ENCODE measurements at places on chromosomes 3 and 15. TPM values are rescaled to one million over a fixed set of nuclear protein-coding genes. Genes with fewer than 3 reads are reported as not detected.

- no peaks in the 10 kb centered on the region for H3K4me1 ChIP-seq
- no peak for DNase-seq
- no peak overlapping the region for H3K27ac ChIP-seq
- H3K4me3 ChIP-seq: no peak overlapping the region
These were observed 5.4 kb downstream of the ZBTB47 start for GRCh38 chr3:42658771-42659390.

DNA sequence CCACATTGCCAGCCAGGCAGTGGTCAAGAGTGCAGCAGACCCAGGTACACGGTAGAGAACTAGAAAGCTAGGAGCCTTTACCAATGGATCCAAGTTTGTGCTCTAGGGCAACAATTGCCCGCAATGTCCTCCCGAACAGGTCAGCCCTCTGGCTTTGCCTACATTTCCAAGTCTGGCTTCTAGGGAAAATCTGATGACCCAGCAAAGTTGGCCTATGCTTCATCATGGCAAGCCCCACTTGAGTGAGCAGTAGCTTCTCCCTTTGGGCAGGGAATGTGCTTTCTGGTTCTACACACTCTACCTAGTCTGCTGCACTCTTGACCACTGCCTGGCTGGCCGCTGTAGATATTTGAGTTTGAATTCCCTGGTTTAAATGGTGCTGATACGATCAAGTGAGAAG lies 361.6 kb upstream of the NR2F2 start:
- H3K4me1 ChIP-seq: no peaks in the 10 kb centered on the region
- no peak overlapping the region for H3K4me3 ChIP-seq
- H3K36me3 ChIP-seq: no peaks in the 10 kb centered on the region
- DNase-seq: no peak

DNASE1L3 gene
- total RNA-seq: 0.39 TPM

DNA sequence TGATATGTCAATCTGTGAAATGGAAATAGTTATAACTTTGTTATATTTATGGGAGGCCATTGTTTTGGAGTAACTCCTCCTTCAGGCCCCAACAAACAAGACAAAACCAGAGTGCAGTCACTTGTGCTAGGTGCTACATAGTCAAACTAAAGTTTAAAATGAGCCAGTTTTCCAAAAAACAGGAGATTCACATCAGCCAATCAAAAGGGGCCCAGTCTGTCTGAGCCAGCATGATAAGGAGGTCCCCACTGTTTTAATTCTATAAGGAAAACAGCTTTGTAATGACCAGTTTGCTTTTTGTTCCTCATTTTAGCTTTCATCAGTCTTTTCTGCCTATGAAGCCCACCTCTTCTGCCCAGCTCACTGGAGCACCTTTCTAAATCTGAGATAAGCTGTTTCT lies 94.7 kb upstream of the SLC7A14 start:
- no peak overlapping the region for H3K4me3 ChIP-seq
- no peaks in the 10 kb centered on the region for H3K36me3 ChIP-seq
- no peaks in the 10 kb centered on the region for H3K27me3 ChIP-seq
- no peak for DNase-seq
- no peaks in the 10 kb centered on the region for H3K4me1 ChIP-seq

DNA sequence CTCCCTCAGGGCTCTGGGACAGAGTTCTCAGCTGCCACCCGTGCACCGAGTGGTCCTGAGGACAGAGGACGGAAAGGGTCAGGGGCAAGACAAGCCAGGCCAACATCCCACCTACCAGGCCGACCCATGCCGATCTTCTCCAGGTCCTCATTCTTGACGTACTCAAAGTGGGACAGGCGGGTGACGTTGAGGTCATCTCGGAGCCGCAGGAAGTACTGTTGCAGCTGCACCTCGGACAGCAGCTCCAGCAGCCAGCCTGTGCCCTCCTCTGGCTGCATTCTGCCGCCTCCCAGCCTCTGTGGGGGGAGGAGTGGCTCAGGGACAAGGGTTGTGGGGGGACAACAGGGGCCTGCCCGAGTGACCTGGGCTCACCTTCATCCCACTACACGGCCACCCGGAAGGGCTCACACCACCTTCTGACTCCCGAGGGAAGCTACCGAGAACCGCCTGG lies 20.0 kb downstream of the TNK2 start:
- no peak for DNase-seq
- H3K36me3 ChIP-seq: peaks cover 5% of the 10 kb centered on the region
- no peak overlapping the region for H3K4me3 ChIP-seq
- peaks cover 83% of the 10 kb centered on the region for H3K4me1 ChIP-seq
